ENCODE measurements at places on chromosomes 5 and 9.

GRCh38 chr9:19631181-19631580, 157.7 kb downstream of the SLC24A2 start:
- no peak for DNase-seq

DNA sequence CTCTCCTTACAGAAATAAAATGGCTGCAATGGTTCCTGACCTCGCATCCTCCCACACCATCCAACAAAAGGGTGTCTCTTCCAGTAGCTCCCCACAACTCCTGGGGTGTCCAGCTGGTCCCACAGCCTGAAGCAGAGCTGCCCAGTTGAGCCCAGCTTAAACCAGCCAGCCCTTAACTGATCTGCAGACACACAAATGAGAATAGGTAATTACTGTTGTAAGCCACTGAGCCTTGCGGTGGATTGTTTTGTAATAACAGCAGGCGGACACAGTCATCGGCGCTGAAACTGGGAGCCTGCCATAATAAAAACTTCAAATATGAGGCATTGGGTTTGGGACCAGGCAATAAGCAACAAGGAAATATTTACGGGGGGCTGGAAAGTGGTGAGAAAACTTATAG, 10.4 kb upstream of the ZBTB43 start:
- DNase-seq, result no peak

GRCh38 chr9:121871431-121872025, 220.1 kb downstream of the DAB2IP start:
- DNase-seq, result no peak

GRCh38 chr9:34984049-34984448, 5.5 kb upstream of the DNAJB5 start:
- no peak for DNase-seq

DNA sequence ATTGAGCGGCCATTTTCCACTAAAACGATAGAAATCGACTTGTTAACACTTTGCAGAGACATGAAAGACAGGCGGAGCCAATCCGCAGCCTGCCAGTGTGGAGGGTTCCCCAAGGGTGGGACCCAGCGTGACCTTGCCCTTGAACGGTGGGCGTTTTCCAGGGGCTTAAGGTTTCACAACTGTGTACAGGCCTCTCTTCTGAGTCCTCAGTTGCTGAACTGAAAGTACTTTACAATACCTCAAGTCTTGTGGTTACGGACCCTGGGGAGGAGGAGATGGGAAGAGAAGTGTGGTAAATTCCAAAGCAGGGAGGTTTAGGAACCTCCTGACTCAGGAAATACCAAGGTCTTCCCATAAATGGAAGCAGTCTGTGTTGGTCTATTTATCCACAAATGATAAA, 68.2 kb upstream of the CKMT2 start:
- DNase-seq, result no peak

DNA sequence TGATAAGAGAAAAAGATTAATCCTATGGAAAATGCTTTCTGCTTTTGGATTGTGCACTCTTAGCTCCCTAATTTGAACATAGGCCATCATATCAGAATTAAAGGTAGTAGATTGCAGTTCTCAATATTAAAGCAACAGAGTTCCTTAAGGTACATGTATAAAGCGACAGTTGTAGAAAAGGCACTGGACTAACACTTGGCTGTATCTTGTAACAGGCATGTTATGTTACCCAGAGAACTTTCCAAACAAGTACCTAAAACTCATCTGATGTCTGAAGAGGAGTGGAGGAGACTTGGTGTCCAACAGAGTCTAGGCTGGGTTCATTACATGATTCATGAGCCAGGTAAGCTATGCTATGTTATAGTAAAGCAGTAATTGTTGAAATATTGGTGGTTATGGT, 3.3 kb upstream of the SECISBP2 start:
- no peak for DNase-seq
